ENCODE measurements at places on chromosomes 3 and 15.

DNA sequence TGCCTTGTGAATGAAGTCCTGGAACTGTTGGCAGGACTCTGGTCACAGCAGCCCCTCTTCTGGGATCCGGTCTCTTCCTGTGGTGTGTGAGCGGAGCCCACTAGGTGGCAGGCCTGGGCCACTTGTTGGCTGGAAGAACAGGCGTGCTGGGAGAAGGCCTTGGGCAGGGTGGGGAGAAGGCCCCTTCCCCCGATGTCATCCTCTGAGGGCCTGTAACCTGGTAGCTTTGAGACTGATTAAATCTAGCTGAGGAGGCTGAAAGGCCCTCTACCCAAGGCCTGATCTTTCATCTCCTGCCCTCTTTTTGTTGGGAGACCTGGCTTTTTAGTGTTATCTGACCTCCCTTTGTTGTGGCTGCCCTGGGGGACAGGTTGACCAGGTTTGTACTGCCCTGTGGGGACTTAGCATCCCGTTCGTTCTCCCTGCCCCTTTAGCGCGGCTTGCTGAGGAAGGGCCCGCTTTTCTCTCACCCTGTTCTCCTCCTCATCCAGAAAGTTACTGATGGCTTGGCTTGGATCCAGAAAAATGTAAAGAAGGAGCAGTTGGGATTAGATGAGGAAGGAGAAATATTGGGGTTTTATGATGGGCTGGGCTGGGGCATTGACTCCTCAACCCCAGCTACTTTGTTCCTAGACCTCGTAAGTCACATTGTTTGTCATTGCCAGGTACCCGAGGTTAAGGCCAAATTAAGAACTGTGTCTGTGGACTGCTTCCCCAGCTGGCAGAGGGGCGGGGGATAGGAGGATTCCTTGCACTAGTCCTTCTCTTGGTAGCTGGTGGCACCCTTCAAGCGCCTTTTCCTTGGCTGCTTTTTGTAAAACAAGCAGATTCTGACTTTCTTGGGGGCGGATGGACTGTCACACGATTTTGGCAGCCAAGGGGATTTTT is 48.5 kb downstream of the CHCHD6 start:
- peak; percentile 76 for DNase-seq

DNA sequence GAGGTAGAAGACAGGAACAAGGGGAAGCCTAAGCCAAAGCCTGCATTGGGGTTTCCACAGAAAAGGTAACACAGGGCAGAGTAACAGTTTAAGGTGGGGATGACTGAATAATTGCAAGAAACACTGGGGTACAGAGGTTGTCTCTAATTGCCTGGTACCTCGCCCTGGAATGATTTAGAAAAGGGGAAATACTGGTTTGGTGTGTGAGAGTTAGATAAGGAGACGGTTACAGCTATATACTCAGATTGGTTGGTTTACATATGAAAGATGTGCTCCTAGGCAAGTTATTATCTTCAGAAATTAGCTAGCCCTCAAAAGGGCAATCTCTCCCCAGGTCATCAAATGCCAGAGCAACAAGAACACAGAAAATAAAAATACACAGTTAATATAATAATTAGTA is 58.8 kb downstream of the SMARCC1 start:
- no peak for DNase-seq

GRCh38 chr15:41435037-41435786 is 18.3 kb downstream of the RTF1 start:
- DNase-seq, result no peak

DNA sequence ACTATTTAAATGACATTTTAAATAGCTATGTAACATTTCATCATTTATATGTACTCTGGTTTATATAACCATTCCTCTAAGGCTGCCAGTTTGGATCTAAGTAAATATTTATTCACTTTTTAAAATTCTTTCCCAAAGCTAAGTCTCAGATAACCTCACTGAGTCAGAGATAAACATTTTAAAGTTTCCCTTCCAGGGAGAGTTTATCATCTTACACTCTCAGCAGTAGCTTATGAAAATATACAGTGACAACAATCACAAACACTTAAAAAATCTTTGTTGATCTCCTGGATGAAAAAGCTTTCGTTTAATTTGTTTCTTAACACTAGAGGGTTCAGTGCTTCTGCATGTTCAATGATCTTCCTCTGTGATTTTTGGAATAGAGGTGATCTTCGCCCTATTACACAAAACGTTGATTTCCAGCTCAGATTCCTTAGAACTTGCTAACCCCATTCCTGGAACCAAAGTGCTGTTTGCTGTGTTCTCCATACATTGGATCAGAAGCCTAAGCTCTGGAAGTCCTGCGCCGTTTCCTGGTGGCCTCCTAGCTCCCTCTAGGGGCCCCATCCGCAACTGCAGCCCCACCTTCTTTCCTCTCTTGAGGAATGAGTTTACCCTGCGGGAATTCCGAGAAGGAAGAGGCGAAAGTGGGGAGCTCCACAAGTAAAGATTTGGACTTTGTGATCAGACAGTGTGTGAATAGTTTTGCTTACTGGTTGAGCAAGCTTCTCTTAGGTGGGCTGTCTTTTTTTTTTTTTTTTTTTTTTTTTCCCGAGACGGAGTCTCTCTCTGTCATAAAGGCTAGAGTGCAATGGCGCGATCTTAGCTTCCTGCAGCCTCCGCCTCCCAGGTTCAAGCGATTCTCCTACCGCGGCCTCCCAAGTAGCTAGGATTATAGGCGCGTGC is 29.3 kb upstream of the SACM1L start:
- peak; percentile 74 for DNase-seq
